Stimulated activated CD4-positive, alpha-beta T cell treated with anti-CD3 and anti-CD28 coated beads, Interleukin-1b, Interleukin-23, amount 100 ng/mL, for 1 hour (primary cell): ENCODE measurements at places on chromosomes 3 and 15.

- DNase-seq, result no peak
These were observed 86.5 kb upstream of the MYZAP start for GRCh38 chr15:57505056-57505715.

- DNase-seq, result no peak
These were observed 5.6 kb upstream of the SLC33A1 start for GRCh38 chr3:155859859-155860258.

DNA sequence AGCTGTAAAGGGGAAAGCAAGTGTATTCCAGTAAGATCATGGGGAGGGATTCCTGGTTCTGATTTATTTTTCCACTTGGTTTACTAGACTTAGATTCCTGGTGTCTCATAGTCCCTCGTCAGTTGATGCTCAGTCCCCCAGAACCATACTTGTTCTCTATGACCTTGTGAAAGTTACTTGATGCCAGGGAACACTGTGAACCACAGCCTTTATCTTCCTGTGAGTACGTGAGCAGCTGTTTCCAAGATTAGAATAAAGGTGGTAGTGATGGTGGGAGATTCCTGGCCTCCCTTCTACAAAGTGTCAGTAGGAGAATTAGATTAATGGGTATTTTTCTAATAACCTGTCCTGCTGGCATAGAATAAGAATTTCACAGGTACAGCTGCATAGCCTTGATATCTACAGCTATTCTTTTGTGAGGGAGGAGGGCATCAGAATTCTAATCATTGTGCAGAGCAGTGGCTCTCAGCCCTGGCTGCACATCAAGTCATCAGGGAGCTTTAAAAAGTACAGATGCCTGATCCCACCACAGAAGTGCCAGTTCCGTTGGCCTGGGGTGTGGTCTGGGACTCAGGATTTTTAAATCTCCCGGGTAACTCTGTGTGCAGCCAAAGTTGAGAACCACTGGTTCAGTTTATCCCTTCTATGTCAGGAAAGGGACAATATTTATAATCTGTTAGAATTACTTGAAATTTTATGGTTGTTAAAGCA is 20.0 kb downstream of the GPD1L start:
- DNase-seq, result no peak

- no peak for DNase-seq
These were observed 182.3 kb downstream of the OR4M2 start for GRCh38 chr15:22262613-22263020.

DNA sequence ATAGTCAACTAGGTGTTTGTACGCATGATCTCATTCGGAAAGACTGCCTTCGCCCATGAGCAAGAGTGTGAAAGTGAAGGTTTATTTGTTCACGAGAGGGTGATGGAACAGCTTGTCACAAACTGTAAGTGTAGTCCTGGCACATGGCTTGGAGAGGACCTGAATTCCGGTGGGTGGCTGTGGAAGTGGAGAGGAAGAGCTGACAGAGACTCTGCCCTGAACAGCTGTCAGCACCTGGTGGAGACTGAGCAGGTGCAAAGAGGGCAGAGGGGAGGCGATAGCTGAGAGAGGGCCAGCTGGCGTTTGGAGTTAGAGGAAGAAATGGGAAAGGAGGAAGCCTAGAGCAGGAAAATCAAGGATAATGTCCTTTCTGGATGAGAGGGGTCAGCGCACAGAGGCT is 155.7 kb downstream of the EEFSEC start:
- DNase-seq, result no peak

GRCh38 chr3:15512166-15512565 is 9.3 kb downstream of the COLQ start:
- DNase-seq, result no peak

- DNase-seq, result no peak
These were observed 21.3 kb downstream of the RGMA start for GRCh38 chr15:93067649-93068085.

DNA sequence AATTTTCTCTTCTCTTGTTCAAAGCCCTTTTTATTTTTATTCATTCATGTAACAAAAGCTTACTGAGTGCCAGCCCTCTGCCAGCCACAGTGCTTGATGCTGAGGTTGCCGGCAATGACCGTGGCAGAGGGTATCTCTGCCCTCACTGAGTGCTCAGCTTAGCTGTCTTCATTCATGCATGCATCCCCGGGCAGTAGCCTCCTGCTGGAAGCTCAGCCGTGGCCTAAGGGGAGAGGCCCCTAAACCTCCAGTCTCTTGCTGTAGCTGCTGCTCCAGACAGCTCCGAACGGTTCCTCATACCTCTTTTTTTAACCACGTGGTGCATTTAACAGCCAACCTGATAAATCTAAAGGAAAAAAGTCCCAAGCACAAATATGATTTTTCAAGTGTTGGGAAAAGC is 34.6 kb upstream of the CCDC66 start:
- no peak for DNase-seq

DNA sequence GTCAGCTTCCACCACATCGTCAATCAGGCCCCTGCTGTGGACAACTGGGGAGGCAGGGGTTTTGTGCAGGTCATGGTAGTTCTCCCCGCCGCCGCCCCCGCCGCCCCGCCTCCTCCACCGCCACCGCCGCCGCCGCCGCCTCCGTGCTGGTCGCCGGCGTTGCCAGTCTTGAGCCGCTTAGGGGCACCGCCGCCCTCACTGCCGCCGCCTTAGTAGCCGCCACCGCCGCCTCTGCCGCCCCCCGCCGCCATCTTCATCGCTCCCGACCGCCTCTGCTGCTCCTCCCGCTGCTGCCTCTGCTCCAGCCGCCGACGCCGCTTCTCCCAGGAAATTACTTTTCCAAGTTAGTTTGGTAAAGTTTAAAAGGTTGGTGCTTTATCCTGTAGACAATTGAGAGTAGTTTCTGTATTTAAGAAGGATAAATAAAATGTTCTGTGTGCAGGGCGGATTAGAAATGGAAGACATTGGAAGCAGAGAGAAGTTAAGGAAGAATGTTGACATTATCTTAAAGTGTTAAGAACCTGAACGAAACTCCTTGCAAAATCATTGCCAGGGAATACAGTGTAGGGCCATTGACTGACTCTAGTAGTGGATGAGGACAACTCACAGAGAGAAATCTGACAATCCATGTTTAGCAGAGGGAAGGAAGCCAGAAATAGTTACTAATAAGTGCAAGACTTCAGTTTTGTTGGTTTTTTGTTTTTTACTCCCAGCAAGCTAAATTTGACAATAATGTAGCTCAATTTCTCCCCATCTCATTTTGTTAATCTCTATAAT is 53.0 kb upstream of the GOLGA8A start:
- DNase-seq, result no peak

DNA sequence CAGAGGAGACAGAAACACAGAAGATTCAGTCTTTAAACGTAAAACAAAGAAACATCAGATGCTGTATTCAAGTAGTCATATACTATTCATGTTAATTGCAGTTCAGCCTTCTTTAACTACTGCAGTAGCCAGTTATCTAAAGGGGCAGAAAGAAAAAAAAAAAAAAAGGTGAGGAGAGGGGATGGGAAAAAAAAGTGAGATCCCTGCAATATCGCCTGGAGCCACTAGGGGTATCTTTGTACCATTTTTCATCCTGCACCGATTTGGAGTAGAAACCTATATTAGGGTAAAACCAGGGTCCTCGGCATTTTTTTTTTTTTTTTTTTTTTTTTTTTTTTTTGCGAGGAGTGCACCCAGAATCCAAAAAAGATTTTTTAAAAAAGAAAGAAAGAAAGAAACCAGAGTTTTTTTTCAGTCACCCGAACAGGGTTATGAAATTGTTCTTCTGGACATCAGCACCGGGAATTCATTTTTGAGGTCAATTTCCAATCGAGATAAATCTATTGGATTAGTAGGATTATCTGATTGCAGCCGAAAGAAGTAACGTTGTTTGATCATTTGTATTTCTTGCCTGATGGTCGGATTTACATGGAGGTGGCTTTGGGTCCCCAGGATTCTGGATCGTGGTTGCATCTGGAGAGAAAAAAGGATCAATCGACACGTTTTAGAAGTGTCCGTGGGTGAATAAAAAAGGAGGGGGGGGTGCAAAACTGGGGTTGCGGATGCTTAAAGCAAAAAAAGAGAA is 186.7 kb downstream of the NLGN1 start:
- no peak for DNase-seq

GRCh38 chr3:26625187-26625586 is 2.6 kb downstream of the LRRC3B start:
- DNase-seq, result no peak

GRCh38 chr3:169493521-169494141 is 169.9 kb downstream of the MECOM start:
- DNase-seq, result no peak

GRCh38 chr3:49271047-49271446 is 6.0 kb downstream of the C3orf62 start:
- DNase-seq, result no peak

GRCh38 chr3:63015614-63016309 is 140.5 kb upstream of the CADPS start:
- DNase-seq, result no peak
